Stimulated activated CD8-positive, alpha-beta memory T cell treated with anti-CD3 and anti-CD28 coated beads, Interleukin-7, amount 100 ng/mL, for 1 hour (primary cell): ENCODE measurements at places on chromosomes 4 and X.

GRCh38 chr4:8109406-8110065 is 49.1 kb downstream of the ABLIM2 start:
- no peak for DNase-seq

- no peak for DNase-seq
Observed at GRCh38 chrX:23844502-23845138, 61.6 kb downstream of the SAT1 start.

- no peak for DNase-seq
Observed at GRCh38 chr4:157270108-157270507, 49.6 kb downstream of the GRIA2 start.

DNA sequence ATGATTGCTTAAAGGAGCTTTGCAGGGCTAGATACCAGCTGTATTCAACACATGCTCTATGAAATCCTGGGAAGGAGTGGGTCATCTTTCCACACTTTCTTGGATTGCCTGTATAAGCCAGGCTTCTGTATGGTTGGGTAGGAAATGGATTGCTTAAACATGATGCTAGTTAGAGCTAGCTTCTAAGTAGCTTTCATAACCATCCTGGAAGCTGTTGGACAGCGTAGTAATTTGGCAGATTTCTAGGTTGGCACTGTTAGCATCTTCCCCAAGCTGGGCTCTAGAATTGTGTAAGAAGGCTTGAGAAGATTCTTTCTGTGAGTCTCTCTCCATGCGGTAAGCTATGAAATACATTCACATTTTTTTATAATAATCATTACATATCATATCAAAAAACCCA is 127.3 kb downstream of the LINC00632 start:
- no peak for DNase-seq

DNA sequence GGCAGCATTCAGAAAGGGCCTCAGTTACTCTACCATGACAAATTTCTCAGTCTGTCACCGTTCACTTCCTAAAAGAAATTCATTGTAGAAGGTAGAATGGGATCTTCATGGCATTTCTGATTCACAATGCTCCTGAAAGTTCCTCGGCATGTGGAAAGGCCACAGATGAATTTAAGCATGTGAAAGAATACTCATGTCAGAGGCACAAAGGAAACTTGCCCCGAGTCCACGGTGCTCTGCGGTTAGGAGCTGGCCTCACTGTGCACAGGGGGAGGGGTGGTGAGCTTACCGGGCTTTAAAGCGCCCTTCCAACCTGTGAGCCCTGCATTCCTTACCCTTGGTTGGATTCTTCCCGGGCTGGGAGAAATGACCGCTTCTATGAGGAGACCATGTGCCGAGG is 9.3 kb downstream of the TKTL1 start:
- no peak for DNase-seq

DNA sequence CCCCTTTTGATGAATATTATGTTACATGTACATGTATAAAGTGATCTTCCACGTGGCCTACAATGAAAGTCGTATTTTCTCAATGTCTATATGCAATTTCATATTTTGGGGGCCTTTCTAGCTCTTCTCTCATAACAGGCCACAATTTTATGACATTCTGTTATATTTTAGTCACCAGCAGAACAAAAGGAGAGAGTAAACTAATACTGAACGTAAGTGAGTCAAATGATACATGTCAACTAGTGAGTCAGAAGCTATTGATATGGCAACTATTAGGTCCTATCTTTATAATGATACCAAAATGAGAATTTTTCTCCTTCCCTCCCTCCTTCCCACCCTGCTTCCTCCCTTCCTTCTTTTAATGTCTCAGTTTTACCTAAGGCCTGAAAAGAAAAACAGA is 14.4 kb downstream of the GC start:
- no peak for DNase-seq

DNA sequence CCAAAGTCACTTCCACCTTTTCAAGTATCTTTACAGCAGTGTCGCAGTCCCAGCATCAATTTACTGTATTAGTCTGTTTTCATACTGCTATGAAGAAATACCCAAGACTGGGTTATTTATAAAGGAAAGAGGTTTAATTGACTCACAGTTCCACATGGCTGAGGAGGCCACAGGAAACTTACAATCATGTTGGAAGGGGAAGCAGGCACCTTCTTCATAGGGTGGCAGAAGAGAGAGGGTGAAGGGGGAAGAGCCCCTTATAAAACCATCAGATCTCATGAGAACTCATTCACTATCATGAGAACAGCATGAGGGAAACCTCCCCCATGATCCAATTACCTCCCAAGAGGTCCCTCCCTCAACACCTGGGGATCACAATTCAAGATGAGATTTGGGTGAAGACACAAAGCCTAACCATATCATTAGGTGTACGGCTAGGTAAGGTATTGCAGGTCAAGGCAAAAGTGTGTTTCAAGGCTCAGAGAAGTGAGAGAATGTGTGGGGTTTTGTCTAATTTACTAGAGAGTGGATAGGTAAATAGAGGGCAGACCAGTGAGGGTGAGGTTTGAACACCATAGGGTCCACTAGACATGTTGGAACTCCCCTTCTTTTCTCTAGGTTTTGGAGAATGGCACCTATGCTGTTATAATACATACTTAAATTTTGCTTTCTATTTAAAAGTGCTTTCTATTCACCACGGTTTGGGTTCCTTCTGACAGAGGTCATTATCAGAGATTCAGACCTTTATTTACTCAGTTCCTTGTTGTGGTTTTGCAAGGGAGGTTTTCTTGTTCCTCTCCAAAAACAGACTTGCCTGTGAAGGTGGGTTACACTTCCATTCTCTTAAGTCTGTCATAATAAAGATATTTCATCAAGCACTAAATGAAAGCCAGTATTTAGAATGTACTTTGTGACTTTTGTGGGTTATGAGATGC is 186.6 kb downstream of the CPEB2 start:
- DNase-seq = no peak

GRCh38 chrX:135974279-135974856 is 580 bp upstream of the MMGT1 start:
- DNase-seq = peak; percentile 52

DNA sequence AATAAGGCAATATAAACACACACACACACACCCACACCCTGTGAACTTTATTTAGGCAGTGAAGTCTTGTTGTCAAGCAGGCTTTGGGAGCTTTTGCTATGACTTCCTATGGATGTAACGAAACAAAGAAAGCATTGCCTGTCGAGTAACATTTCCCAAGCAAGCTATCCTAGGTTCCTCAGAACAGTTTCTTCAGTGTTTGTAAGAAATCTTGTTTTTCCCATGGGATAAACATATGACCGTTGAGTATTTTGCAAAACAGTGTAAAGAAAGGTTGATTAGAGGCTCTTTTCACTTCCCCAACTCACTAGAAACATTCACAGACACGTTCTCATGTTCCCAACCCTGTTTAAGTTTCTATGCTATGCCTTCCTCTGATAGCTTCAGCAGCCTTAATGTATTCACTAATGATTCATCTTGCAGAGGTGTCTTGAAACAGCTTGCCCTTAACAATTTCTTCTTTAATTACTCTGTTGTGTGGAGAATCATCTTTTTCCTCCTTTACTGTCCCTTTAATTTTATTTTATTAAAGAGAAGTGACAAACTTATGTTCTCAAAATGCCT is 1947.1 kb upstream of the TENM3 start:
- DNase-seq = no peak

- no peak for DNase-seq
Observed at GRCh38 chr4:139839403-139840031, 173.9 kb downstream of the MGST2 start.

GRCh38 chr4:1084796-1085403 is 28.5 kb downstream of the RNF212 start:
- no peak for DNase-seq

- DNase-seq = no peak
Observed at GRCh38 chrX:13088156-13088487, 43.7 kb upstream of the FAM9C start.

- no peak for DNase-seq
Observed at GRCh38 chr4:8696369-8697127, 104.0 kb downstream of the CPZ start.

- DNase-seq = no peak
Observed at GRCh38 chr4:150415213-150415612, 166.7 kb upstream of the MAB21L2 start.

GRCh38 chrX:13169684-13170083 is 125.3 kb upstream of the FAM9C start:
- no peak for DNase-seq

GRCh38 chr4:186642530-186642929 is 81.1 kb downstream of the FAT1 start:
- DNase-seq = no peak

DNA sequence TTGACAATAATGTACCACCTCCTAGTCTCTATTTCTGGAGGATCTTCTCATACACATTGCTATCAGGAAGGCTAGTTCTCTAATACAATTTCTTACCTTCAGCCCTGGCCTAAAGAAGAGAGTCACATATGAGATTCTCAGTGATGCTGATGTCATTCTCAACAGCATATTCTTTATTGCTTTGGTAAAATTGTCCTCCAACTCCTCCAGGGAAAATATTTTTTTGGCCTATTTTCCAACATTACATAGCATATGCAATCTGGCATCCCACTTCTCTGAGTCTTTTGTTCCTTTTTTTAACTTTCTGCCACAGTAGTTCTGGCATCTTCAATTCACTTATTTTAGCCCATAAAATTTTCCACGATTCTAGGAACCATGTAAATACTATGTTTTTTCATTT is 2363.1 kb downstream of the ARAP2 start:
- DNase-seq = no peak

DNA sequence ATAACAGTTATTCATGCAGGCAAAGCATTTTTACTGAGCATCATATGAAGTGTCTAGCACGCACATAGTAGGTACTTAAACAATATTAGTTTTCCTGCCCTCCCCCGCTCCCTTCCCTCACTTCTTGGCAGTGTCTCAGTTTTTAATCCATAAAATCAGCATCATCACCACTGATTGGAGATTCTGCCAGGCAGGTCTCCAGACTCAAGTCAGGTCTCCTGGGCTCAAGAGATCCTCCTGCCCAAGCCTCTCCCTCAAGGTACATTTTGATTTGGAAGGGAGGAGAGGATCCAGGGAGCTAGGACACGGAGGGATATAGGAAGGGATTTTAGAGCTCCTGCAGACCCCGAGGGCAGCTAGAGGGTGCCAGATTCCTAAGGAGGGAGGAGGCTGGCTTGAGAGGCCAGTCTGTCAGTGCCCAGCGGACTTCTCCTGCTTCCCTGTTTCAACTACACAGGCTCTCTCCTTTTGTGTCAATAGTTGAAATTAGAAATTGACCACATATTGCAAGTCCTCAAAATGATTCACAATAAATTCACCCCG is 4.4 kb upstream of the FAT1 start:
- DNase-seq = no peak

DNA sequence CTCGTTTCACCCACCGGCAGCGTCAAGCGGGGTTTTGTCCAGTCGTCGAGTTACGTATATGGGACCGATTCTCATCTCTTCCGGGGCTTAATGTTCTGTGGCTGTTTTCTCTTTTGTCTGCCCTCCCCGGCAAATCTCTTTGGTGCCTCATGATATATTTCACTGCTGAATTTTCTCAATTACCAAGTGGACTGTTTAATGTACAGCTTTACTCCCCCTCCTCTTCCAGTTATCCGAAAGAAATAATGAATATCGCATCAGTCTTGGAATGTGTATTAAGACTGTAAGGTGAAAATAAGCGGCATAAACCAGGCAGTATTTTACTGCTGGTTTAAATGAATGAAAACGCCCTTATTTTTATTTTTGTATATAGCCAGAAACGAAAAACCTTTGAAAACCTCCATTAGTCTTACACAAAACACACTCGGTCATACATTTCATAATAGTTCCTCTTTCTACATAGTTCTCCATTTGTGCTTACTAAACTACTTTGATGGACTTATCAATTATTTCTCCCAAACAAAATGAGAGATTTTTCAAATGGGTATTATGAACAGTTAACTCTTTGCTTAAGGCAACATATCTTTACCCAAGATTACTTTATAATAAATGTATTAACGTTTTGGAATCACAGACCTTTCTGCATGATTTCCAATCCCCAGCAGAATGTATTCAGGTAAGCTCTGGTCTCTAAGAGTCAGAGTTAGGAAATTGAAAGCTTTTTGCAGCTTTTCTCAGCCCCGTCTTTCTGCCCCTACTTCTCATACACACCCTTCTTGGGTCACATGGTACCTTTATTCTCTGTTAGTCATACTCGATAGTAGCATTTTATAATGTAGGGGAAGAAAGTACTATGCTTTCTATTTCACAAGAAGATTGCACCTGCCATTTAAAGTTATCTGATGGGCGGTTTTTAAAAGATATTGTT is 979 bp downstream of the RP2 start:
- no peak for DNase-seq

- no peak for DNase-seq
Observed at GRCh38 chr4:53189011-53189410, 176.8 kb downstream of the SCFD2 start.

DNA sequence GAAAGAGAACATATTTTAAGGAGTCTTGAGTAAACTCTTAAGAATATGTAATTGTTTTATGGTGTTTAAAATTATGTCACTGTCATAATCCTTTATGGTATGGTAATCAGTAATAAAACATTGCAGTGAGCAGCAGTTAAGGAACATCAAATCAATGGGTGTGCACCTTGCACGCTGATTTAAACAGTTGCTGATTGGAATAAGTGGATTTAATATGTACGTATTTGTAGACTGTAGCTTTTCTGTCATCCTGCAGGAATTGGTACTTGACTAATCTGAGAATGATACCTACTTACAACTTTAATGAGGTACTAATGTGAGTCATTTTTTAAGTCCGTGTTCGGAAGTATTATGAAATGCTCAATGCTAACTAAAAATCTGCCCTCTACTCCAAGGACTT is 212.2 kb downstream of the DCTD start:
- DNase-seq = no peak

- no peak for DNase-seq
Observed at GRCh38 chr4:183333983-183334382, 11.8 kb upstream of the CLDN24 start.

- DNase-seq = no peak
Observed at GRCh38 chr4:157115613-157116335, 39.8 kb downstream of the GLRB start.

- DNase-seq = no peak
Observed at GRCh38 chr4:53890461-53890860, 173.9 kb downstream of the CHIC2 start.

GRCh38 chr4:150973626-150974251 is 41.3 kb downstream of the LRBA start:
- no peak for DNase-seq

DNA sequence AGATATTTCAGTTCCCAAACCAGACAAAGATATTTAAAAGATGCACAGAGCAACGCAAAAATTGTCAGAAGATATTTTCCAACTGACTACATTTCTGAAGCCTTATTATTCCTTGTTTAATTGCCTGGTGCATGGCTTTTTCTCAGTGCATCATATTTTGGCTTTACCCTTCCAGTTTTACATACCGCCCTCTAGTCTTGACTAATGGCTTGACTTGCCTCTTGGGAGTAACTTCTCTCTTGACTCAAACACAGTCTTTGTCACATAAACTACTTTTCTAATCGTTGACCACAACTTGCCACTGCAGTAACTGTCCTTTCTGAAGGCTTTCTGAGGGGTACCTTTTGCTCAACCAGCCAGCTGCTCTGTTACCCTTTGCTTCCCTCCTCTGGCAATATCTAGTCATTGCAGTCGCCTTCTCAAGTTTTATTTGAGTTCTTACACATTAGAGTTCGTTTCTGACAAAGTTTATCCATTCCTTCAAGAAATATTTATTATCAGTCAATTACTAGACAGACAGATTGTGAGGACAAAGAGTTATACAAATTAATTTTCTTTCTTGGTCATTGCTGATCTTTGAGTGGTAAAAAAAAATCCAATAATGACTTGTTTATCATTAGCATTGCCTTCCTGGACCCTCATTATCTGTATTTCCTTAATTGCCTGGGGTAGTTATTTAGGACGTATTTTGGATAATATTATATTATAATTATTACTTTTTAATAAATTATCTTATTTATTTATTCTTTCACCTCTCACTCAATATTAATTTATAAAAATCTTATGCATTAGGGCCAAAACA is 506.9 kb upstream of the PCDH10 start:
- DNase-seq = no peak
